Smooth muscle cell of the pulmonary artery (primary cell): ENCODE measurements at places on chromosomes 13 and 19. TPM values are rescaled to one million over a fixed set of nuclear protein-coding genes. Genes with fewer than 3 reads are reported as not detected.

Gene LILRB1
- not detected in 2 replicates for total RNA-seq

Gene MED25
- total RNA-seq = 21.0 and 23.4 TPM in 2 replicates

Gene KLK4
- total RNA-seq = not detected in 2 replicates

Gene ZNF541
- 0.07 and 0.17 TPM in 2 replicates for total RNA-seq

Gene HCST
- 0.46 and 1.2 TPM in 2 replicates for total RNA-seq

Gene NRTN
- total RNA-seq = 0.07 TPM in 1 of 2 replicates, not detected in the other

Gene PSG11
- total RNA-seq = not detected in 2 replicates

Gene CCL25
- not detected in 2 replicates for total RNA-seq

Gene RYR1
- under 0.01 and 0.03 TPM in 2 replicates for total RNA-seq
